ENCODE measurements at places on chromosomes 3 and 15.

DNA sequence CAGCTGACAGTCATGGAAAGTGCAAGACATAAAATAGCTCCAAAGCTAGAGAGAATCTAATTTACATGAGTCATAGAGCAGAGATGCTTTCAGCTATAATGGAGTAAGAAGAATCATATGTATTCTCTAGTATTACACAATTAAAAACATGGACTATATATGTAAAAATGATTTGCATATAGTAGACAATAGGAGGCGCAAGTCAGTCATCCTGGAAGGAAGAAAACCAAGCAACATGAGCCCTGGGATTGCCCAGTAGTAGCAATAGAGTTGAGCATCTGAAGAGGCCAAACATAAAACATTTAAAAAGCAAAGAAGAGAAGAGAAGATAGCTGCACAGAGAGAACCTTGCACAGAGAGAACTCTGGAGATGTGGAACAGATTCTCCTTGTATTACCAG, 455.0 kb downstream of the EPHA3 start:
- no peak for DNase-seq

DNA sequence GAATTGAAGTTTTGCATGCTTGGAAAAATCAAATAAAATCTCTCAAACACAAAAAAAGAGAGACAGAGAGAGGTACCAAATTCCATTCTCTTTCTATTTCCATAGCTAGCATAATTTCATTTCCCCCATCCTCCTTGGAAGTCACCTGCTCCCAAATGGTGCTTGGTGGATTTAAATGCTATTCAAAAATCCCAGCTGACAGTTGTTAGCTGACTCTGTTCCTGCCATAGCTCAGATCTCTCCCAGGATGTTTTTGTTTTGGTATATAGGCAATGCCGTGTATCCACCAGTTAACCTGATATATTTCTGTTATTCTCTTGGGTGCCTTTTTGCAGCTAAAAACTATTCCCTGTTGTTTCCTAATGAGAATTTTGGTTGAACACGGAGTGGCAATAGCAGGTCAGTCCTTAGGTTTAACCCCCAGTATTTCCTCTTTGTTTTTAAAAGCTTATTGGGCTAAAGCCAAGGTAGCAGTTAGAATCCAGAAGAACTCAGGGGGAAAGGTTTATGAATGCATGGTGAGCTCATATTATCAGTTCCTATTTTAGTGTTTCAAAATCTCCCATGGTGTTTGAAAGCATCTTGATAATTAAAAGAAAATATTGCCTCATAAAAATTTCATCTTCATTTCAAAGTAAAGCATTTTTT, 240.0 kb upstream of the GBE1 start:
- DNase-seq: no peak

GRCh38 chr3:100877286-100877685, 115.9 kb downstream of the ABI3BP start:
- DNase-seq: no peak

DNA sequence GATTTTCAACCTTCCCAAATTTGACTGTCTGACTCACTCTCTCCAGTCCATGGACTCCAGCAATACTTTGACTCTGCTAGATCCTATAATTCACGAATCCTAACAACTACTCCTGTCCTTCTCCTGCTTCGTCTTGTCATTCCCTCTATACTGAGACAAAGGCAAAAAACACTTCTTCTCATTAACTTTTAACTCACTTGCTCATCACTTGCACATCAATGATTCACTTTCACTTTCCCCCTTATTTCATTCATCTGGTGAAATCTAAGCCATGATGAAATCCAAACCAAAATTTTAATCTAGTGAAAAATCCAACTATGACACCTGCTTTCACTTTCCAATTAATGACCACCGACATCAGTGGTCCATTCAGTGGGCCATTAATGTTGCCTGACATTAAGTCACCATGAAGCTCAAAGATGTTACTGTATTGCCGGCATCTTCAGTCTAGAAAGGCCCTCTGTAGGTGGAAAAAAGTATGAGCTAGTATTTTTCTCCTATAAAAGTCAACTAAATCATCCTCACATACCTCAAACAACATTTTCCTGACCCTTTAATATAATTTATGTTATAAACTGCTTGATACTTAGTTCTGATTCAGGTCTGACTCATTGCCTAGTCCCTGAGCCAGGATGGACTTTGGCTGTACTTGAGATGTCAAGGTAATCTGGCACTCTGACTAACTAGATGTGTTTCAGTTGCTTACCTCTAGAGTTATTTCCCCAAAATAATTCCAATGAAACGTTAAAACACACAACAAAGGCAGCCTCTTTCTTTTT, 158.6 kb downstream of the CNTN6 start:
- DNase-seq: no peak

- DNase-seq: no peak
These were observed 116.4 kb upstream of the TOPAZ1 start for GRCh38 chr3:44125246-44125645.
